ENCODE measurements at places on chromosomes 7 and 10. TPM values are rescaled to one million over a fixed set of nuclear protein-coding genes. Genes with fewer than 3 reads are reported as not detected.

The MYO1G gene
- total RNA-seq = 107 TPM

The CH25H gene
- not detected for total RNA-seq

The ACTL6B gene
- total RNA-seq = not detected

The PNLIPRP2 gene
- total RNA-seq = not detected

The MYOF gene
- total RNA-seq = 0.07 TPM

The TAS2R60 gene
- total RNA-seq = not detected

DNA sequence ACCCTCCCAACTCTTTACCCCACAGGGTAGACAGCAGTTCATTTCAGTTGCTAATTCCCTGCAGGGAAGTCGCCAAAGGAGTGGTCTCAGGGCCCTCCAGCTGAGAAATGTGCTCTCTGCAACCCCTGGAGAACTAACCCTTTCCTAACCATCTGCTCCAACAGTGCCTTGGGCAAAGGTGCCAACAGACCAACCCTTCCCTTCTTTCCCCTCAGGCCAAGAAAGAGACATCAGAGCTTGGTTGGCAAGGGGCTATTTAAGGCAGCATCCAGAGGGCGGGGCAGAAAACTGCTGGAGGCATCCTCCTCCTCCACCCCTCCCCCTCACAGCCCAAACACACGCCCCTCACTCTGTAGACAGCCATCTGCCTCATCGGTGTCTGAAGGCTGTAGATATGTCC, 1.7 kb downstream of the SORBS1 start:
- DNase-seq = no peak

- no peak for DNase-seq
Measured at GRCh38 chr10:126175641-126176262, 212.5 kb downstream of the ADAM12 start.

- DNase-seq = no peak
Measured at GRCh38 chr7:159207393-159207792, 62.7 kb upstream of the VIPR2 start.

- DNase-seq = no peak
Measured at GRCh38 chr10:75967491-75967890, 536.1 kb downstream of the LRMDA start.

DNA sequence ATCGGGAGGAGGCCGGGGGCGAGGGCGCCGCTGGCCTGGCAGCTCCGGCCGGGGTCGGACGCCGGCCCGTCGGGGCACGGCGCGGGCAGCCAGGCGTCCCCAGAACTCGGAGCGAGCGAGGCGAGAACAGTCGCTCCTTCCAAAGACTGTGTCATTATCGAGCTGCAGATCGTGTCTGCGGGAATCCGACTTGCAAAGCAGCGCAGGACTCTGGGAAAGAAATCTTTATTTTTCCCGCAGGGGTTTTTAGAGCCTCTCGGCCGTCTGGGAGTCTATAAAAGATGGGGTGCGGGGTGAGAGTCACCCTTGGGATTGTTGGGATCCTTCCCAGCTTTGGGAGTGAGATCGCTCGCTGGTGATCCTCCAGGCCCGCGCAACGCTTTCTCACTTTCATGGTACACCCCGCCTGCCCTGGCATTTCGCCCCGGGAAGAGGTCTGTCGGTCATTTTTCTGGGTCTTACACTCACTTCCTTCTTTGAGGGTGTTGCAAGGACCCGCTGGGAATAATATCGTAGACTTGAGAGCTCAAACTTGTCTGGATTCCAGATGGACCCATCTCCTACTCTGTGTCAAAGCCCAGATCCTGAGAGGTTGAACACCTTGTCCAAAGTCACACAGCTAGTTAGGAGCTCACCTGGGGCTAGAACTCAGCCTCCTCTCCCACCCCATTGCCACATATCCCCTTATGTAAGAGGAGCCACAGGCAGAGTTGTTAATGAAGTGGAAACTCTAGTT, 1.0 kb downstream of the UBTD1 start:
- DNase-seq = peak; percentile 39

- no peak for DNase-seq
Measured at GRCh38 chr10:51567271-51567670, 132.1 kb downstream of the CSTF2T start.

DNA sequence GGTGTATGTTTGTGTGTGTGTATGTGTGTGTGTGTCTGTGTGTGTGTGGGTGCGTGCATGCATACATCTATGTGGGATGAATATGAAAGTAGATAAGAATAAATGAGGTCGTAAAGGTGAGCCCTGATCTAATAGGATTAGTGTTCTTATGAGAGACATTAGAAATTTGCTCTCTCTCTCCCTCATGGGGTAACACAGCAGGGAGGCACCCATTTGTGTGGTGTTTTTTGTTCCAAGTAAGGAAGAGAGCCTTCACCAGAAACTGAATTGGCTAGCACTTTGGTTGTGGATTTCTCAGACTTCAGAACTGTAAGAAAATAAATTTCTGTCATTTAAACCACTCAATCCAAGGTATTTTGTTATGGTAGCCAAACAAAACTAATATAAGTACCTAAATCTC, 353.7 kb upstream of the CHRM2 start:
- DNase-seq = no peak

DNA sequence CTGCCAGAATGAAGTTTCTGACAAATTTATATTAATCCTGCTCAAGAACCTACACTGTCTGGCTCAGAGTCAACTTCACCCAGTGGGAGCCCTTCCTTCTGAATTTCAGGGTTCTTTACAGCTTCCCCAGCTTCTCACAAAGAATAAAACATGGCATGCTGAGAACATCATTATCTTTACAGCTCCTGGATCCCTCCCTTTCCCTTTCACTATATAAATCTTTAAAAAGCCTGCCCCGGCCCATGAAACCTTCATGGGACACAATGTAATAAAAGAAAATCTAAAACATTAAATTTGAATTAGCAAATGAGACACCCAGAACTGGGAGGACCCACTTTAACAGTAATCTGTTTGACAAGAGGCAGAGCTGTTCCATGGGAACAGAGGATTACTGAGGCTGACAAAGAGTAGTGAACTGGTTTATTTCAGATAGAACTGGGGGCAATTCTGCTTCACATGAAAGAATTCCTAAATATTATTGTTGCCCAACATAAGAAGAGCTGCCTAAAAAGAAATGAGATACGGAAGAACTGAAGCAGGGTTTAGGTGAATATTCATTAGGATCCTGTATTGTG, 222.8 kb downstream of the THSD7A start:
- DNase-seq = no peak

- peak; percentile 9 for DNase-seq
Measured at GRCh38 chr7:70647801-70648498, 484.0 kb upstream of the GALNT17 start.

DNA sequence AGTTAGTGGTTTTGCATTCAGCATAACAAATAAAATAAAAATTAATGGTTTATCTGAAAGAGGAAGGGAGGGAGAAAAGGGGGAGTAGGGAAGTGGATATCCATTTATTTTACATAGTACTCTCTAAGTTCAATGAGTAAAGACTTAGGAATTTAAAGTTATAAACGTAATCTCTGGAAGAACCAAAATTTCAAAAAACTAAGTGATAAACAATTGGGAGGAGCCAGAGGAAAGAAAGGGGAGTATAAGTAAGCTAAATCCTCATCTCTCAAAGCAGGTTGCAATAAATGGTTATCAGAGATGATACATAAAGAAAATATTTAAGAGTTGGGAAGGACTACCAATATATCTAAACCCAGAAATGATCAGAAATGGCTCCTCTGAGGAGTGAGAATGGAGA, 46.4 kb downstream of the ANK3 start:
- DNase-seq = no peak

DNA sequence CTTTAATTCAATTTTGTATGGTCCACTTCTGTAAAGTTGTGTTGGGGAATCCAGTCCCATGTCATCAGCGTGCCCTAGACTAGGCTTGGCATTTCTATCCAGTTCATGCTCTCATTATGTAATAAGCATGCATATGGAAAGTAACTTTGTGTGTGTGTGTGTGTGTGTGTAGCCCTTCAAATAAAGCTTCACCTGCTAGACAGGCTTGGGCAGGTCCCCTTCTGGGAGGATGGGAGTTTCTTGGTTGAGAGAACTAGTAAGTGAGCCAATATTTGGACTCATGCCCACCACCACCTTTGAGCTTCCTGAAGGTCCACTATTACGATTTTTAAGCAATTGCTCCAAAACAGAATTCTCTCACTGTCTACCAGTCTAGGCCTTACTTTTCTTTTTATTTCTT, 6.9 kb downstream of the BZW2 start:
- no peak for DNase-seq
